Hematopoietic multipotent progenitor cell treated with erythropoietin and hydrocortisone succinate and interleukin-3 and kit ligand, for 8 days (in vitro differentiated cells): ENCODE measurements at places on chromosomes 1 and 21.
A peak's percentile ranks its signal among the peaks of the same experiment; 100 is the strongest.

DNA sequence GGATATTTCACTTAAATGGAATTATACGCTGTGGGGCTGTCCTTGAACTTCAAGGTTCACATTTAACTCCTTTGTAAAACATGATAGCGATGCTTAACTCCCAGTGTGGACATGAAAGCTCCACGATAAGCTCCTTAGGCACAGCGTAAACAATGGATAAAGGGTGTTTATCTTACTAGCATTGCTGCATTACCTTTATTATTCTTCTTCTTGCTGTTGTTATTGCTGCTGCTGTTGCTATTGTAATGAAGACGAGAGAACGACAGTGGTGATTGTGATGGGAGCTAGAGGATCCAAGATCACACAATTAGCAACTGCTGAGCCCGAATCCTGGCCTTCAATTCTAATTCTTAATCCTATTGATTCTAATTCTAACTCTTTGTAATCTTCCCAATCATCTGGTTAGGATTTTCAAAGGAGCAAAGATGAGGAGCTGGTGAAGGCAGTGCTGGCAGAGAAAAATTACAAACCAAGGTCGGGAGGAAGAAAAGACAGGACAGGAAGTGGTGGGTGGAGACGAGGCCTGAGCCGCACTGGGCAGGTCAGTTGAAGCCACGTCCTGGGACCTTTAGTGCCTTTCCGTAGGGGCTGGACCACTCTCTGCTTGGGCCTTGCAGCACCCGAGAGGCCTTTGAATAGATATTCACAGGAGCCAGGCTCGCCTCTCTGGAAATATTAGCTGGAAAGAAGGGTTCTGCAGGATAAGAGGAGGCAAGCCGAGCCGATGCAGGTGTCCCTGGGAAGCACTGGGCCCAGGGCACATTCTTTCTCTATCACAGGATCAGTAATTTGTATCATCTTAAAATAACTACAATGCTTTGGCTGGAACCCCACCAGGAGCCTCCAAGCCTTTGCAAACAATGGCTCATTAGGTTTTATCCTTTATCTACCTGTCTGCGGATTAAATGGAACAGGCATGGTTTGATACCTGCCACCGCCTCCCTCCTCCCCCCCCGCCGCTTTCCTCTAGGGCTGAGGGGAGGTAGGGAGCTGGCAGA, 571.6 kb downstream of the AJAP1 start:
- DNase-seq = no peak

GRCh38 chr1:209607102-209607794, 23.7 kb downstream of the CAMK1G start:
- no peak for DNase-seq

DNA sequence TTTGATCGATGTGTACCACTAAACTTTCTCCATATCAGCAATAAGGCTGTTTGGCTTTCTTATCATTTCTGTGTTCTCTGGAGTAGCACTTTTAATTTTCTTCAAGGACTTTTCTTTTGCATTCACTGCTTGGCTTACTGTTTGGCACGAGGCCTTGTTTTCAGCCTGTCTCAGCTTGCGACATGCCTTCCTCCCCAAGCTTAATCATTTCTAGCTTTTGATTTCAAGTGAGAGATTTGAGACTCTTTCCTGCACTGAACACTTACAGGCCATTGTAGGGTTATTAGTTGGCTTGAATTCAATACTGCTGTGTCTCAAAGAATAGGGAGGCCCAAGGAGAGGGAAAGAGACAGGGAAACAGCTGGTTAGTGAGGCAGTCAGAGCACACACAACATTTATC, 120.6 kb upstream of the KCND3 start:
- DNase-seq = no peak

DNA sequence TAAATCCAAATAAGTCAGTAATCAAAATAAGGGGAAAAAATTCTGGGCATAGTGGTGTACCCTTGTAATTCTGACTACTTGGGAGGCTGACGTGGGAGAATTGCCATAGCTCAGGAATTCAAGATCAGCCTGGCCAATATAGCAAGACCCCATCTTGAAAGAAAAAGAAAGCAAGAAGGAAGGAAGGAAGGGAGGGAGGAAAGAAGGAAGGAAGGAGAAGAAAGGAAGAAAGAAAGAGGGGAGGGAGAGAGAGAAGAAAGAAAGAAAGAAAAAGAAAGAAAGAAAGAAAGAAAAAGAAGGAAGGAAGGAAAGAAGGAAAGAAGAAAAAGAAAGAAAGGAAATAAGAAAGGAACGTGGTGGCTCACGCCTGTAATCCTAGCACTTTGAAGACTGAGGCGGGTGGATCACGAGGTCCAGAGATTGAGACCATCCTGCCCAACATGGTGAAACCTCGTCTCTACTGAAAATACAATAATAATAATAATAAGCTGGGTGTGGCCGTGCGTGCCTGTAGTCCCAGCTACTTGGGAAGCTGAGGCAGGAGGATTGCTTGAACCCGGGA, 64.5 kb upstream of the ROR1 start:
- no peak for DNase-seq

DNA sequence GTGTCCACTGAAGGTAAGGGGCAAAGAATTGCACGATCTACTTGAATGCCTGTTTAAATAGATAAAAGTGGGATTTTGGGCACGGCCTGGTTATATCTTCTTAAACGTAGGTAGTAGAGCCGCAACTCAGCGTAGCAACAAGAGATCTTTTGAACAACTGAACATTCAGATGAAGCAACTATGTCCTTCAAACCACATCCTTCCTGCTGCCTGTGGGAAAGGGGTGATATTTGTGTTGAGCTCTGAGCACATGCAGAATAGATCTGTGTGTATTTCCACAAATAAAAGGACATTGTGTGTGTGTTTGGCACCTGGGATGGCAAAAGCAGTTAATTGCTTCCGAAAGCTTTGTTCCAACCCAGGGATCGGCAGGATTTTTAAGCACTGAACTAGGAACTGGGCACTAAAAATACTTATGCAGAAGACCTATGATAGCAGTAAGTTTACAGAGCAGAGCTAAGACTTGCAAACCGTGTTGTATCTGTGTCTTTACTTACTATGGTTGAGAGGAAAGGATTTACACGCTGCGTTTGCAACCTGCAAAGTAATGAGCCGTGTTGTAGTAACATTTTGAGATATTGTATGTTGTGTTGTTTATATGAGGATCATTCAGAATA, 333.4 kb downstream of the CHRM3 start:
- peak; percentile 57 for DNase-seq
